ENCODE measurements at places on chromosomes 6 and 20. TPM values are rescaled to one million over a fixed set of nuclear protein-coding genes. Genes with fewer than 3 reads are reported as not detected.

GRCh38 chr6:143603455-143603854, 74.3 kb upstream of the PHACTR2 start:
- no peak for DNase-seq

DNA sequence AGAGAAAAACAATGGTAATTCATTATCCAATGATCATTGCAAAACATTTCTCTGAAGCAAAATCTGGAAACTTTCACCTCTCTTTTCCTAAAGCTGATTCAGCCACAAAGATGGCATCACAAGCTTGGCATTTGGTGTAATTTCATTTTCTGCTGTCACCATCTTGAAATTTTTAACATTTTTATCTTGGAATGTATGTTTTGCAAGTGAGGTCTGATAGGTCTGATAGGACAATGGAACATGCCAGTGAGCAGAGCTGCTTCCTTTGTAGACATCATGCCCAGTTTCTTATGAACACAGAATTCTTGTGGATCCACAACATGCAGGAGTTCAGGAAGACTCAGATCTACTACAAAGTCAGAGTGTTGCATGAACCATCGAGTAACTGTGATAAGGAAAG, 969.6 kb downstream of the EYS start:
- DNase-seq, result no peak

Gene IGF2R
- 4.9 TPM for polyA plus RNA-seq

Gene AFDN
- 202 TPM for polyA plus RNA-seq

Gene SPTLC3
- polyA plus RNA-seq, result 5.6 TPM

Gene SH3BGRL2
- polyA plus RNA-seq, result 41.2 TPM

DNA sequence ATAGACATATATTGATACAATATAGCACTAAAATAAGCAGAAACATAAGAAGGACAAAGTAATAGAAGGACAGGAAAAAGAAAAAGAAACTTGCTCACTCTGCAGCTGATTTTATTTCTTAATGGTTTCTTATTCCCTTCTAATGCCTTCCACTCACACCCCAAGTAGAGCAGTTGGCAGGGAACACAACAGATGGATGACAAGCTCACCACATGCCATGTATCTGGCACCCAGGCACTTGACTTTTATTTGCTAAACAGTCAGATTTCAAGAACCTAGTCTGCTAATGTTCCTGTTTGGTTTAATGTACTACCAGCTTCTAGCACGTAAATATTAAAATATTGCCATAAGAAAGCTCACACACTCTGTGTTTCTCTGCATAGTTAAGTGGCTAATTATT, 87.1 kb downstream of the COL19A1 start:
- no peak for DNase-seq

DNA sequence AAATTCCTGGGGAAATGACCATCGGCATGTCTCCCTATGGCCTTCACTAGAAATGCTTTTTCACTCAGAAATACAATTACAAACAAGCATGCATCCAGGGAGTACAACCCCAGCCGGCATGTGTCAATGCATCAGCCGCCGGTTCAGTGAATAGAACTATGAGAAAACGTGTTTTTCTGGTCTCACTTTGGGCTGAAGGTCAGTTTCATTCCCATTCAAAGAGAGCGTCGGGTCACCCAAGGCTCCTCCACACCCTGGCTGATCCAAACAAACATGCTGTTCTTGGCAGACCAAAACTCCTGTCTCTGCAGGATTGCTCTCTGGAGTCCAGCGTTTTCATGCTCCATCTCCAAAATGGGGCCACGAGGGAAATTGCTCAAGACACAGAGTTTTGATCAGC, 35.5 kb upstream of the NXT1 start:
- no peak for DNase-seq

Gene OVOL2
- polyA plus RNA-seq, result 23.3 TPM

Gene HLA-DQB1
- polyA plus RNA-seq, result 181 TPM

Gene MEI4
- polyA plus RNA-seq, result 0.09 TPM

DNA sequence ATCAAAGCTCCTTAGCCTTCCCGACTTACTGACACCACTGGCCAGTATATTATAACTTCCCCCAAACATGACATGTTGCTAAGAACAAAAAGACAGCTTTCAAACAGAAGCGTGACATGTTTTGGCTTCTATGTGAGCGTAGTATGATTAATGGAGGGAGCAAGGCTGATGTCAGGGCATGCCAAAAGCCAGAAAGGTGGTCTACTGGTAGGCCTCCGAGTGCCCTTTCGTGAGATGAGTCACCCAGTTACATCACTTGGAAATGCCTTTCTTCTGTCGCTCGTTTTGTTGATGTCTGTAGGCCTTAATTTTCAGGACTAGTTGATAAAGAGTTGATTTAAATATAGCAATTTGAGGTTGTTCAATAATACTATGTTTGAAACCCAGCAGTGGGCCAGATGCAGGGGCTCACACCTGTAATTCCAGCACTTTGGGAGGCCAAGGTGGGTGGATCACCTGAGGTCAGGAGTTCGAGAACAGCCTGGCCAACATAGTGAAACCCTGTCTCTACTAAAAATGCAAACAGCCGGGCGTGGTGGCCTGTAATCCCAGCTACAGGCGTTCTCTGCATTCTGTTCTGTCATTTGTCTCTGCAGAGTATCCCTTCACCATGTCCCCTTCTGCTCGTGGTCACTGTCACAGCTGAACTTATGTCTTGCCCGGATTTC, 53.3 kb downstream of the CNKSR3 start:
- DNase-seq, result no peak

Gene SLC22A7
- polyA plus RNA-seq, result 0.50 TPM

GRCh38 chr6:118867181-118867580, 26.8 kb upstream of the ASF1A start:
- no peak for DNase-seq

DNA sequence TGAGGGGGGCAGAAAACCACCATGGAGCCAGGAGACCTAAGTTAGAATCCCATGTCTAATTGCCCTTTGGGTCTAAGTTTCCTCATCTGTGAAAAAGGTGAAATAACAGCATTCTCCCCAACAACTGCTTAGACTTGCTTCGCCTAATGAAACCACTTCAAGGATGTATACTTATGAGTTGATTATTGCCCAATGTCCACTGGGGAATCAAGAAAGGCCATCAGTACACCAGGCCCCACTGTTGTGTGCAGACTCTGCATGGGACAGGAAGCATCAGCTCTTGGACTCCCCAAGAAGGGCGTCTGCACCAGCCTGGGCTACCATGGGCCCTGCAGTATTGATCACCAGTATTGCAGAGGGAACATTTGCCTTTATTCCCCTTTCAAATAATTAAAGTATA, 189.6 kb downstream of the MAFB start:
- no peak for DNase-seq

Gene SOX18
- polyA plus RNA-seq, result 2.2 TPM

Gene CENPB
- 54.7 TPM for polyA plus RNA-seq
